ENCODE measurements at places on chromosomes 5 and 9. TPM values are rescaled to one million over a fixed set of nuclear protein-coding genes. Genes with fewer than 3 reads are reported as not detected.

DNA sequence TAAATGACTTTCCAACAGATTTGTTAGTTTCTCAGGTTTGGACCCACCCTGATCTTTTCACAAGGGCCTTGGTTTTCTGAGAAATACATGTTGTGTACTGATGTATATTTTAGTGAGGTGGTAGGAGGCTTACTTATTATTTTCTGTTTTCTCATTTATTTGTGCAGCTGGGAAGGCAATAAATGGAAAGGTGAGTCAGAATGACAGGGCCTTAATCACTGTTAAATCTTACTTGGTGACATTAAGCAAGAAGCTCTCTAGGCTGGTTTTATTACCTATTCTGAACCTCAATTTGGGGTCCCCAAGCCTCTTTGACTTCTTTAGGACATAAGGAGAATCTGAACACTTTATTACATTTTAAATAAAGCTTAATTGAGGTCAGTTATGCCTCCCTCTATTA lies 214.0 kb upstream of the DAB2 start:
- ATAC-seq = no peak

DNA sequence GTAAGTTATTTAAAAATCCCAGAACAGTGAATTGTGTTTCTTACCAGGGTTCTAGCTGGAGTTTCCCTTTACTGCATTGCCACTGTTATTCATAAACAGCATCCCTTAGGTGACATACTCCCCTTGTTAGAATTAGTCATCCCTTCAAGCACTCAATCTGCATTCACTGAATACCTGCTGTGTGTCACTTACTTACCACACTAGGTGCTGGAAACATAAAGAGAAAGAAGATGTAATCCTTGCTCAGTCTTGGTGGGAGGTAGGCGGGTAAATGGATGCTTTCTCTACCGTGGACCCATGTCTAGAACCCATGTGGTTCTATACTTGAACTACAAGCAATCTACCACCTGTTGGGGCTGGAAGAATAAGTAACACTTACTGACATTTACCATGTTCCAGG lies 371.6 kb downstream of the KDM4C start:
- no peak for ATAC-seq

- no peak for ATAC-seq
Measured at GRCh38 chr5:138601444-138601843, 26.2 kb upstream of the HSPA9 start.

GRCh38 chr5:884345-885126 lies 8.1 kb downstream of the BRD9 start:
- ATAC-seq = no peak

GRCh38 chr9:17387565-17387964 lies 191.3 kb upstream of the SH3GL2 start:
- no peak for ATAC-seq

- ATAC-seq = no peak
Measured at GRCh38 chr5:87627363-87627762, 214.6 kb upstream of the CCNH start.

- no peak for ATAC-seq
Measured at GRCh38 chr5:9251379-9251980, 294.4 kb downstream of the SEMA5A start.

GRCh38 chr5:5089895-5090649 lies 50.1 kb upstream of the ADAMTS16 start:
- ATAC-seq = no peak

- ATAC-seq = no peak
Measured at GRCh38 chr9:121568343-121569265, 69.0 kb upstream of the GGTA1 start.

GRCh38 chr5:101605700-101606099 lies 690.4 kb downstream of the SLCO4C1 start:
- no peak for ATAC-seq

The PTGES gene
- 15.1 TPM for total RNA-seq

The IFNB1 gene
- total RNA-seq = not detected
